ENCODE measurements at places on chromosomes 3 and 15.
A peak's percentile ranks its signal among the peaks of the same experiment; 100 is the strongest.

DNA sequence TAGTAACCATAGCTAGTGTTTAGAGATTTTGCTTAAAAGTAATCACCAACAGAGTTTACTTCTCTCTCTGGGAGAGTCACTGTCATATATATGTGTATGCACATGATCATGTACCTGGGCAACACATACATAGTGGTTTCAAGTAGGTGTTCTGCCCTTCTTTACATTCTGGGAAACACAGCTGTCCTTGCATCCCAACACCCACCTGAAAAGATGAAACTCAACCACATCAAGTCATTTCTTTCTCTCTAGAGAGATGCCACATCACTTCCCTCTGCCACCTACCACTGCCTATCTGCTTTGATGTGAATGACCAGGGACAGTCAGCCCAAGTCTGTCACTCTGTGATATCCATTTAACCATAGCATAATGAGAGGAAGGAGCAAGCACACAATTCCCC lies 155.8 kb upstream of the GADL1 start:
- DNase-seq, result no peak

GRCh38 chr3:124044956-124045355 lies 53.0 kb upstream of the ROPN1 start:
- no peak for DNase-seq

DNA sequence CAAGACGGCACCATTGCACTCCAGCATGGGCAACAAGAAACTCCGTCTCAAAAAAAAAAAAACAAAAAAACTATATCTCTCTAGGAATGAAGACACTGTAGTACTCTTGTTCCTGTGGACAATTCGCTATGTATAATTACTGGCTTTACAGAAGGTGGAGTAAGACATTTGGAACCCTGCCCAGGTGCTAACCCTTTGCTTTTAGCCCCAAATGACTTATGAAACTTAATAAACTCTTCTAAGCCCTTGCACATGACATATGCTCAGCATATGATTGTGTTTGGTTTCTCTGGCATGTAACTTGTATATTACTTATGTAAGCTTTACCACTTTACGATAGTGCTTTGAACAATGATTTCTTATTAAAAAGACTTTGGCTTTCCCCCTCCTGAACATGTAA lies 27.3 kb upstream of the PRTG start:
- no peak for DNase-seq

GRCh38 chr3:85838921-85839320 lies 880.1 kb downstream of the CADM2 start:
- DNase-seq, result no peak

DNA sequence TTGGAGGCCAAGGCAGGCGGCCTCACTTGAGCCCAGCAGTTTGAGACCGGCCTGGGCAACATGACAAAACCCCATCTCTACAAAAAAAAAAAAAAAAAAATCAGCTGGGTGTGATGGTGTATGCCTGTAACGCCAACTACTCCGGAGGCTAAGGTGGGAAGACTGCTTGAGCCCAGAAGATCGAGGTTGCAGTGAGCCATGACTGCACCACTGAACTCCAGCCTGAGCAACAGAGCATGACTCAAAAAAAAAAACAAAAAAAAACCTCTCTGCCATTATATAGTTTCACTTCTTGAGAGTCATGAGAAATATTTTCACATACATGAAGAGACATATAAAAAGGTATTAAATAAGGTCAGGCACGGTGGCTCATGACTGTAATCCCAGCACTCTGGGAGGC lies 45.9 kb upstream of the CP start:
- no peak for DNase-seq

DNA sequence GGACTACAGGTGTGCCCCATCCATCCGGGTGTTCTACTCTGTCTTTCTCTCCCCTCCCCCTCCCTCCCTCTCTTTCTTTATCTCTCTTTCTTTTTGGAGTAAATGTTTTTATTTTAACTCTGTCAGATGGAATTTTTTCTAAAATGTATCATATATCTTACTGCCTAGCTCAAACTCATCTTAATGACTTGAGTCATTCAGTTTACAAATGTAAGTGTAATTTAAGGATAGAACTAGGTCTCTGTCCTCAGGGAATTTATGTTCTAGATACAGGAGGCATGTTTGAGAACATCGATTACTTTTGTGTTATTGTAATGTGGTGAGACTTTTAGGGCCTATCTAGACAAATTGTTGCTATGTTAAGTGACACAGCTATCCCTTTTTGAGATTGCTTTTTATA lies 3.5 kb downstream of the TBC1D23 start:
- no peak for DNase-seq

GRCh38 chr3:56633602-56634535 lies 49.2 kb downstream of the TASOR start:
- no peak for DNase-seq

DNA sequence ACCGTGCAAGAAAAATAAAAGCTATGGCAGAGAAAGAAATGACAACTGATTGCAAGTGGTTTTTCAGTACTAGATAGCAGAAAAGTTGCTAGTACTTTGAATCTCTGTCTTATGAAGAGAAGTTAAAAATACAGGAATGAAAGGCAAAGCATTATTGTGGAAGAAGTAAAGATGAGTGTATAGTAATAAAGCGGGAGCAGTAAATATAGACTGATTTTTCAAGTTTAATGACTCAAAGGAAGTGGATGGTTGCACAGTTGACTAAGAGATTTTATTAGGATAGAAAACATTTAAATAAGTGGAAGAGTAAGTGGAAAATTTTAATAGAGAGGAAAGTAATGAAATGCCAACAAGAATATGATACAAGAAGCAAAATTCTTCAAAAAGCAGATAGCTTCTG lies 1076.1 kb upstream of the CADM2 start:
- no peak for DNase-seq

DNA sequence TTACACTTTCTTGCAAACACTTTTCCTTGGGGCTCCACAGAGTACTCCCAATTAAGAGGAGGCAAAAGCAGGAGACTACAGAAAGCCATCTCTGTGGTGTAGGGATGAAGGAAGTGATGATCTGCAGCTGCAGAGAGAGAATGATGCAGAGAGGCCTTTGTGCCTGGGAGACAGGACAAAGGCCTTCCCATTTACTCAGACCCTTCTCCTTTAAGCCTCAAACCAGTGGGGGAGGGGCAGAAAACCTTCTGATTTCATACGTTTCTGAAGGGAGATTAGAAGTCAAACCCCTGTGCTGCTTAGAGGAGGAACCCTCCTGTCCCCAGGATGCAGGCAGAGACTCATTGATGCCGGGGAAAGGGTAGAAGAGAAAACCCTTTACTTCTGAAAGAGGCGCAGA lies 130.8 kb downstream of the NEO1 start:
- no peak for DNase-seq

DNA sequence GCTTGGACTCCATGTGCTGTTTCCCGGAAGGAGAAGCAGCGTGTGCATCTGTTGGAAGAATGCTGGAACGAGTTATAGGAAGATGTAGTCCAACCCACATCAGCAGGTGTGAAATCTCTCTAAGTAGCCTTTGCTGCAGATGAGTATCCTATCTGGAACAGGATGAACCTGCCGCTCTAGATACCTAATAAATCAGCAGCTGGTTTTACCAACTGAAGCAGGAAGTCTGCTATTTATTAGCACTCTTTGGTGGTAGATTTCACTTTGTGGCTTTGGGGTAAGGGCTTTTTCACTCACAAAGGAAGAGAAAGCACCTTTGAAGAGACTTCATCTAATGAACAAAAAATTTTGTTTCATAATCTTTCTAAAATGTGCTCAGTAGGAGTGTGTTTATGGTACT lies 66.4 kb downstream of the DCUN1D1 start:
- no peak for DNase-seq

GRCh38 chr3:123622766-123623165 lies 37.9 kb upstream of the HACD2 start:
- no peak for DNase-seq

DNA sequence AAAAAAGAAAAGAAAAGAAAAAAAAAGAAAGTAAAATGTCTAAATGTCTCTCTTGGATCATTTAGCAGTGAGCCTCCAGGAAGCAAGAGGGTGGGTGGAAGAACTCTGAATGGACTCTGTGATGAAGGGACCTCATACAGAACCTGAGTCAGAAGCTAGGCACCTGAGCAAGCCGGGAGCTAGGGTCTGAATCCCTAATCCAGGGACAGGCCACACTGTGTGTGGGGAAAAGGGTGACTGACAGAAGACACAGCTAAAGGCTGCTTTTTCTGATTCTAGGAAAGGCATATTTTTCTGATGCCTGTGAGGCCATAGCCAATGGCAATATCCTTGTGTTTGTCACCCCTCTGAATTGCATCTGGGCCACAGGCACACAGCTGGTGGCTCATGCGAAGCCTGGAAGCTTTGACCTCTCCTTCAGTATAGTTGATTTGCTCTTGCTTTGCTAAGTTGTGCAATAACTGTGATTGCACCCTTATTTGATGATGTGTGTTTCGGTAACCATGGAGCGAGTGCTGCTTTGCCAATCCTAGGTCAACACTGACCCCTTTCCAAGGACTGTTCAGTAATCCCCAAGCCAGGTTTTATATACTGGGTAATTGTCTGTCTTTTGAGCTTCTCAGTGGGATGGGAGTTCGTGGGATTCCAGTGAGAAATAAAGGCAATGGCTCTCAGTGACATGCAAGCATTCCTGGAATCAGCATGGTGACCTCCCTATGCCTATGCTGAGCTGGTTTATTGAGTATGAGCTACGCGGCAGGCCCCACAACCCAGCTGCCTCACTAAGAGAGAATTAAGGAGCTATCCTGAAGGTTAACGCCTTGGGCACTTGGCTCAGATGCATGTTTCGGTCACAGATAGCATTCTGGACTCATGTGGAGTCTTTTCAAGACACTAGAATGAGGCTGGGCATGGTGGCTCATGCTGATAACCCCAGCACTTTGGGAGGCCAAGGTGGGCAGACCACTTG lies 49.0 kb upstream of the OSBPL11 start:
- DNase-seq, result peak; percentile 72

DNA sequence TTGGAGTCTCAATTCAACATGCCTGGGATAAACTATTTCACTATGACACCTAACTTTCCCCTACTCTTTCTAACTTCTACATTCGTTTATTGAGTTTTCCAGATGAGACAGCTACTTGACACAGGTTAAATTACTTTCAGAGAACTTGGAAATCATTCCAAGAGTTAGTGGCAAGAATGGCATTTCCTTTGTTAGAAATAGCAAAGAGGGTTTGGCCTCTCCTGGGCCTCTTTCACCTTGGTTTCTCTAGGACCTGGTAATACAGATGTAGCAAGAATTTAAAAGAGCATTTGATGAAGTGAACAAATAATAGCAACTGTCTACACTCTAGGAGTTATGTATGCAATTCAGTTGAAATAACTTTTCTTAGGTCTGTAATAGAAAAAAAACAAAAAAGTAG lies 748.9 kb downstream of the MECOM start:
- DNase-seq, result no peak

GRCh38 chr15:61528581-61528910 lies 299.4 kb upstream of the RORA start:
- DNase-seq, result no peak

DNA sequence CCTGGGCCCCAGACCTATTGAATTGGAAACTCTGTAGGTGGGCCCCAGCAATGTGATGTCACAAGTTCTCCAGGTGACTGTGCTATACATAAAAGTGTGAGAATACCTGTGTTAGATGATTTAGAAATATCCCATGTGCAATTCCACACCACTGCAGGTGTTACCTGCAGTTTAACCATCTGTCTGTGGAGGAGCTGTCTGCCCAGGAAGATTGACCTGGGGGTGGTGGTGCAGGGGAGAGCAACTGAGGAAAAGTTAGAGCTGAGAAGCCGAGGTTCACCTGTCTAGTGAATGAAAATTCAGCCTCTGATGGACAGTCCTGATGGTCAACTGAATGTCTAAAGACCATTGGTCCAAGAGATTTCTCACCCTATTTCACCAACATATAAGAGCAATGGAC lies 132.2 kb upstream of the SLC24A5 start:
- no peak for DNase-seq

DNA sequence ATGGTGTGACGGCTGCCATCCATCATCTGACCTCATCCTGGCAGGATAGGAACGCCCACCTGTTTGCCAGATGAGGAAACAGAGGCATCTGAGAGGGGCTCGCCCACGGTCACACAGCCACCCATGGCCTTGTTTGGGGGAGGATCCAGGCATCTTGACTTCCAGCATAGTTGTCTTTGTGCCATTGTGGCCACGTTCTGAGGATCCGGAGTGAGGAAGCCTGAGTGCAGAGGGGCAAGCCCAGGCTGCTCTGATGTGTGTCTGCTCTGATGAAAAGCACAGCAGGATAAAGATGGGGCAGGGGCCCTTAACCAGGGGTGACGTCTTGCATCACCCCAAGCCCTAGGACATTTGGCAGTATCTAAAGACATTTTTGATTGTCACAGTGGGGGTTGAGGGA lies 58.7 kb downstream of the FGD5 start:
- DNase-seq, result no peak

DNA sequence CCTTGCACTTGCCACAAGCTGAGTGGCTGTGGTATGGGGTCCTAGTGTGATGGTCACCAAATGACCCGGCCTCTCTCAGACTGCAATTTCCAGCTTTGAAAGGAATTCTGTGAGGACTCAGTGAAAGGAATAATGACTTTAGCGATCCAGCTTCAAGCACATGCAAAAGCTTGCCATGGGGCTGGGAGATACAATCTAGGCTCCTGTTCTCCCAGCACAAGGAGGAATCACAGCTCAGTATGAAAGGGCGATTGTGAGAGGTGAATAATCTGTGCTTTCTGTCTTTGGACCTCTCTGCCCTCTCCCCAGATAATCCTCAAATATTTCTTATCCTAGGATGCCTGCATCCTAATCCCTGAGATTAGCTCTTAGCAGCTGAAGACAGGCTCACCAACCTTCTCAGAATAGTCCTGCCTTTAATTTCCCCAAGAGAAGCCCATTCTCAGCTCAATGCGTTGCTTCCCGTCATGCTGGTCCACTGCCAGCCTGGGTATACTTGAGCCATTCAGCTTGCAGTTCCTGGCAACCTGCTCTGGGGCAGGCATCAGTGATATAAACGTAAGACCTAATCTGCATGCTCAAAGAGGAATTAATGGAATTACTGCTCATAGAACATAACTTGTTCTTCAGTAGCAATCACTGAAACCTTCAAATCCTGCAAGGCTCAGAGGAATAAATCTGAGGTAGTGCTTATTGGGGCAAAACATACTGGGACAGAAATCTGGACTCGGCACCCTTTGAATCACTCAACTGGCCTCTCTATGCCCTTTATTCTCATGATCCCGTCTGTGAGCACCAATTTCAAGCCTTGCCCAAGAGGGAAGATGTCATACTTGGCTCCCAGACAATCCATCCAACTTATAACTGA lies 15.1 kb downstream of the TLNRD1 start:
- DNase-seq, result no peak

DNA sequence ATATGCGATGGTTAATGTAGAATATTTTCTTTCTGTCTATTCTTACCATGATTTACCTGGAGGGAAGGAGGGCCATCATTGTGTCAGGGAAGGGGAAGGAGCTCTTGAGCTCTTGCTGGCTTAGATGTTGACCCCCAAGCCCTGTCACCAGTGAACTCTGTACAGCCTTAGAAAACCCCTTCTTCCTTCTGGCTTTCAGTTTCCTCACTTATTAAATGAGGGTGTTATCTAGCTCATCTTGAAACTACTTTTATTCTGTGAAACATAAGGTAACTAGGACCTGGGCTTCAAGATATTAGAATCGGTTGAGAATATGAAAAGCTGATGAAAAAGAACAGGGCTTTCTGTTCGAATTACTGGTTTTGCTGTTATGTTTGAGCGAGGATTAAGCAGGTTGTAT lies 25.1 kb upstream of the UTS2B start:
- no peak for DNase-seq

GRCh38 chr3:127613406-127613805 lies 15.2 kb downstream of the MCM2 start:
- peak; percentile 69 for DNase-seq

- no peak for DNase-seq
Measured at GRCh38 chr15:68990231-68990991, 24.1 kb upstream of the NOX5 start.

- DNase-seq, result no peak
Measured at GRCh38 chr15:98551936-98552562, 96.3 kb upstream of the IGF1R start.

Data from adrenal gland (tissue), 19 donors.